ENCODE measurements at places on chromosomes 7 and 10.

GRCh38 chr10:74839708-74840107, 13.3 kb downstream of the KAT6B start:
- no peak for DNase-seq

GRCh38 chr10:64039198-64039597, 518.0 kb downstream of the REEP3 start:
- no peak for DNase-seq

DNA sequence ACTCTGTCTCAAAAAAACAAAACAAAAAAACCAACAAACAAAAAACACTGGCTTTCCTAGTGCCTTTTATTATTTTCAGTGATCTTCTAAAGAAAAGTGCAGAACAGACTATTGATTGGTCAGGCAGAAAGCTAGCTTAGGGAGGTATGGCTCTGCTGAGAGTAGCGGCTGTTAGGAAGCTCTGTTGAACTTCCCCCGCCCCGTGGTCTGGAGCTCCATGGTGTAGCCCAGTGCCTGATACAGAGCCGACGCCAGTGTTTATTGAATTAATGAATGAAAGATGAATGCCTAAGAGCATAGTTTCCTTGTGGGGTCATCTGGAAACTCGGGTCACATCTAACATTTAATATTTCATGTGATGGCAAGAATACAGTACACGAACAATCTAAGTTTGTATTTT, 90.5 kb upstream of the ARMC3 start:
- DNase-seq = no peak

- no peak for DNase-seq
These were observed 303.3 kb downstream of the SUGCT start for GRCh38 chr7:40437936-40438634.

DNA sequence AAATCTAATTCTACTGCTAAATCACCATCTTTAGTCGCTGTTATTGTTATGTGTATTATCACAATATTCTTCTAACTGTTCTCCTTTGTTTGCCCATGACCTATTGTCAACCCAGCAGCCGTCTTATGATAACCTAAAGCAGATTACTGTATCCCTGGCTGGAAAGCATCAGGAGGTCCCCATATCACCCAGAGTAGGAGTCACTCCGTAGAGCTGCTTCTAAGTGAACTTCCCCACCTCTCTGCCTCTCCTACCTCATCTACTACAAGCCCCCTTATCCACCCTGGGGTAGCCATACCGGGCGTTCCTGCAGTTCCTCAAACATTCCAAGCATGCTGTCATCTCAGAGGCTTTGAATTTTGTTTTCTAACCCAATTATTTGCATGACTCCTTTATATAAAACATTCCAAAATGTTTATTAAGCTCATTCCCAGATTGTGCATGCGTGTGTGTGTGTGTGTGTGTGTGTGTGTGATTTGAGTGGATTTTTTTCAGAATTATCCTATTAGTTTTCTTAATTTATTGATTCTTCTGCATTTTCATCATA, 39.7 kb downstream of the POU6F2 start:
- DNase-seq = no peak

DNA sequence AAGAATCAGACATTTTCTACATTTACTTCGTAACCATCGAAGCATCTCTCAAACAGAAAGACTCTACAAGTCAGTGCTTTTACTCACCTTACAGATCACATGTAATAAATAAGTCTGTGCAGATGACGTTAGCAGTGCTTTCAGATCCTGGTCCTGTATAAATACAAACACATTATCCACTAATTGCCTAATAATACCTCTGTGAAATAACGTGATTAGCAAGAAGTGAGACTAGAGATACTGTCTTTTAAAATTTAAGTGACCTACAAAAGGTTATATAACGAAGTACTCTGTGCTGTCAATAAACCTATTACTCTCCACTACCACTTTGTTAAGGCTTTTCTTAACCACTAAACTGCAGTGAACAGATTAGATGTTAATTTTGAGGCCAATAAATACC, 246.9 kb downstream of the NSUN6 start:
- DNase-seq = no peak

Data from activated naive CD8-positive, alpha-beta T cell treated with anti-CD3 and anti-CD28 coated beads, Interleukin-2, amount 50 U/mL, for 24 hours (primary cell).